Stimulated activated CD4-positive, alpha-beta T cell treated with anti-CD3 and anti-CD28 coated beads, Interleukin-4, amount 100 ng/mL, for 4 hours (primary cell): ENCODE measurements at places on chromosomes 7 and 10.

GRCh38 chr7:30040938-30041337 lies 12.7 kb downstream of the PLEKHA8 start:
- DNase-seq = no peak

- no peak for DNase-seq
Observed at GRCh38 chr7:40673285-40673684, 538.5 kb downstream of the SUGCT start.

GRCh38 chr10:124874-125273 lies 10.4 kb upstream of the ZMYND11 start:
- DNase-seq = no peak

- no peak for DNase-seq
Observed at GRCh38 chr10:127904311-127905000, 2.4 kb upstream of the PTPRE start.

GRCh38 chr10:129962031-129962871 lies 1.8 kb downstream of the EBF3 start:
- no peak for DNase-seq
